NCI-H1694 treated with DMSO at 0.1 percent for 48 hours (cell line): ENCODE measurements at places on chromosomes 7 and 10.

DNA sequence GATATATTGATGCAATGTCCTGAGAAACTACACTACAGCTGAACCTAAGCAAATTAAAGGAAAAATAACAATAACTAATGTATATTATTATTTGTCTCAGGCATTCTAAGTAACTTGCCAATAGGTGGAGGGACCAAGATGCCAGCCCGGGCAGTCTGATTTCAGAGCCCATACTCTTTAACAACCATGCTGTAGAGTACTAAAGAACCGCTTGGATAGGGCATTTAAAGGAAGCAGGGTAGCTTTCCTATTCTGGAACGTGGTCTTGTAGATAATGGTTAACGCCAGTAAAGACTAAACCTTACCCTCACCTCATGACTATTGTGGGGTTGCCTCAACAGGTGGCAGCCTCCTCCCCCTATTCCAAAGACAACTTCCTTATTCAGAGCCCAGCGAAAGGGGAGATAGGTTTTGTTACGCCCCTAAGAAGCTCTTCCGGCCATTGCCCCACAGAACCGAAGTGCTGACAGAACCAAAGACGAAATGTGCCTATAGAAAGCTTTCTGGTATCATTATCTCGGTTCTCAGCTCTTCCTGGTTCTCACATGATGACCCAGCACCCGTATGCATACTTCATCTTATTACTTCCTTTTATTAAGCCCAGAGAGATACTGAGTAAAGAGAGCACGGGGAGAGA is 707 bp upstream of the C1GALT1 start:
- peak; percentile 21 for DNase-seq

- no peak for DNase-seq
Observed at GRCh38 chr10:92972066-92972870, 88.3 kb upstream of the CYP26C1 start.

DNA sequence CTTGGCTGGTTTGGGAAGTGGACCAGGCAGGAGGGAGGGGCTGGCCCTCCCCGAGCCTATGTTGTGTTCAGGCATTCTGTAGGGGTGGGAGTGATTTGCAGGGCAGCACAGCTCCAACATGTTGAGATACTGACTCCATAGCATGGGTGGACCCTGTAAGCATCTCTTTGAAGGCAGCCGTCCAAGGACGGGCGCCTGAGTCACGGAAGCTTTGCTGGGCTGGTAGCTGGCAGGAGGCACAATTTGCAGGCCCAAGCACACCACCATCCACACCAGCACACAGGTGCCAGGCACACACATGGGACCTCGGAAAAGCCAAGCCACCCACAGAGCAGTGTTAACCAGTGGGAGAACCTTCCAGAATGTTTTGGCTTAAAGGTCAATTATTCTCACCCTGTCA is 505.1 kb upstream of the FOXK1 start:
- no peak for DNase-seq

DNA sequence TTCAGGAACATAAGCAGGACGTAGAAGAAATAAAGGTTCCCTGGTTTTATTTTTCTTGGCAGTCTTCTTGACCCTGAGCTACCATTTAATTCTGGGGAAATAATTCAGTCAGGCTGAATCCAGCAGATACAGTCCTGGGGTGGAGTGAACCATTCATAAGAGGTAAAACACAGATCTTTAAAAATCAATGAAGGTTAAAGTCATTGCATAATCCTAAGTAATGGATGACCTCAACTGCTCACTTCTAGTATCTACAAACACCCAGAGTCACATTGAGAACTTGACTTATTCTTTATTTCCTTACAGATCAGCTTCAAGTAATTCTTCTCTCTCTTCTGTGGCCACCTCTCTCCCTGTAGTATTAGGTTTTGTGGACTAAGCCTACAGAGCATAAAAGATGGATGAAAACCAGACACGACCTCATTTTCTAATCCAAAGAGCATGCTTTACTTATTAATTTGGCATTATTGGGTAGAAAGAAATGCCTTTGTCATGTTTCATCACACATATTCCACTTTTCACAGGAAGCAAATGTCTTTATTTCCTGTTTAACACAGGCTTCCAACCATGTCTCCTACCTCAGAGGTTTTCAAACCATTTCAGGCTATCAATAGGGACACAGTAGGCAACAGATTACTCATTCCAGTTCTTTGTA is 182.3 kb upstream of the IMMP2L start:
- DNase-seq, result no peak

GRCh38 chr7:105672801-105673200 is 91.5 kb upstream of the EFCAB10 start:
- no peak for DNase-seq

DNA sequence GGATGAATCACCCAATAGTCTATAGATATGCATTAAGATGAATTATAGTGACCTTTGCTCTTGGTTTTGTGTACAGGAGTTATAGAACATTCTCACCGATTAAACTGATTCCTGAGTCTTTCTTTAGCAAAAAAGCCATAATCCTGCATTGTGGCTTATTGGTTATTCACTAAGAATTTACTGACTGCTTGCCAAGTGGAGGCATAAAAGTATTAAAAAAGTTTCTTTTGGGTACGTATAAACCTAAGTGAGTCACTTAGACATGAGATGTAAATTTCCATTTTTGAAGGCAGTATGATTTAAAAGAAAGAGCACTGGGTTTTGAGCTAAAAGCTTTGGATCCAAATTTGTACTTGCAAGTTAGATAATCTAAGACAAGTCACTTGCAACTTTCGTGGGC is 100.7 kb downstream of the CDK6 start:
- DNase-seq, result no peak

GRCh38 chr10:81081887-81082620 is 544.4 kb downstream of the SH2D4B start:
- no peak for DNase-seq

- no peak for DNase-seq
Observed at GRCh38 chr7:38217672-38218071, 39.6 kb downstream of the STARD3NL start.

DNA sequence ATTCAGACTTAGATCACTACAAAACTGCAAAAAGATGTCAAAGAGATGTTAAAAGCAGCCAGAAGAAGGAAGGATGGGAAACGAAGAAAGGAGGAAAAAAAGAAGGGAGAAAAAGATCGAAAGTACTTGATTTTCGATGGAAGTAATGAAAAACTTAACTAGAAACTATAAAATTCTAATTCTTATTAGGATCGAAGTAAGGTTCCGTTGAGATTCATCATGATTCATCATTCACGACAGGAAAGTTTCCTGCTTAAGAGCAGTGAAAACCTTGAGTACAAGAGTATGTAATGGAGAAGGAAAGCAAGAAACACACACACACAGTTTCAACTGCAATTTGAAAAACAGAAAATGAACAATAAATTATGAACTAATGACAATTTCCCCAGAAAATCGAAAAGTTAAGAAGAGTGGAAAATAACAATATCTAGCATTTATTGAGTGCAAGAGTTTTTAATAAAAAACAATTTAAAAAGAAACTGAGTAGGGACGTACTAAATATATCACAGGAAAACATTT is 1.1 kb upstream of the ING3 start:
- DNase-seq, result no peak

DNA sequence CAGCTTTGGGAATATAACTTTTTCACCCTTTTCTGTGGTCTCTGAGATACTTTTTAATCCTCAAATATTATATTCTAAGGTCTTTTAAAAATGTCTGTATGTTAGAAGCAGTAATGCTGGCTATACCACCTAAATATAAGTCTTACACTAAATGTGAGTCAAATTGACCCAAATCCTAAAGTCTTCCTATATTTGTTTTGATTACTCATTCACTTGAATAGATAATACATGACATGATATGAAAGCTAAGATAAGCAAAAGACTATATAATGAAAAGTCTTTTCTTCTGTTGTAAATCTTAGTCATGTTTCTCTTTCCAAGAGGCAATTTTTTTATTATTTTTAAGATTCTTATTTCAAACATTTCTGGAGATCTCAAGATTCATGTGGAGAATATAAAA is 64.2 kb downstream of the HDAC9 start:
- DNase-seq, result no peak

DNA sequence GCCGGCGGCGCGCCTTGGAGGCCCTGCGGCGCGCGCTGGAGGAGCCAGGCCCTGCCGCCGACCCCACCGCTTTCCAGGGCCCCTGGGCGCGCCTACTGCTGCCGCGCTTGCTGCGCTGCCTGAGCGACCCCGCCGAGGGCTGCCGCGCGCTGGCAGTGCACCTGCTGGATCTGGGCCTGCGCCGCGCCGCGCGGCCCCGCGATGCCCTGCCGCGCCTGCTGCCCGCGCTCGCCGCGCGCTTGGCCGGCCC is 280 bp downstream of the DNAAF5 start:
- DNase-seq, result no peak
